BE2C (cell line): ENCODE measurements at places on chromosomes 2 and 18.

DNA sequence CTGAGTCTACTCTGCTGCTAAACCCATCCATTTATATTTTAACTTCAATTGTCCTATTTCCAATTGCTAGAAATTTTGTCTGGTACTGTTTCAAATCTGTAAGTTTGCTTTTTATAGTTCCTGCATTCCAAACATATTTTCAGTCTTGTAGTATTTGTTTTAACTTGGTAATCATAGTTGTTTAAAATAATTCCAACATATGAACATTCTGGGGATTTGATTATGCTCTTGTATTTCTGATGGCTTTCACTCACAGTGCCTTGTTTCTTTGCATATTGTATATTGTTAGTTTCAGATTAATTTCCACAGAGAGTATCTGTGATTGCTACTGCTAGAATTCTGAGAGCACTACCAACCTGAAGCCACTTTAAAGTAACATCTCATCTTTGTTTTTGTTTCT lies 202.4 kb downstream of the ETAA1 start:
- no peak for DNase-seq

DNA sequence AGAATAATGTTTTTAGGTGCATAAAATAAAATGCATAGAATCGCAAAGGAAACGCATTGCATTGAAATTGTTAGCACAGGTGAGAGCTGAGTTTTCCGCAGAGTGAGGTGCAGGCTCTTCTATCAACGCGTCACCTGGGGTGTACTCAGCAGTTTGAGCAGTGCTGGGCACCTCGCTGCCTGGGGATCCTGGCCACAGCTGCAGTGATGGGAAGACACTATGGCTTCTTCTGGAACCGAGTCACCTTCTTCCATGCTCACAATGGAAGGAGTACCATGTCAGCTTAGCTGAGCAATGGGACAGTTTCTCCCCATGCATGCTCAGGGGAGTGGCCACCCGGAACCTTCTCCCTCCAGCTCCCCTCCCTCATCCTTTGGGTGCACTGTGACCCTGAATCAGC lies 95.4 kb upstream of the OTOS start:
- DNase-seq: no peak

GRCh38 chr2:200737585-200737984 lies 74.1 kb upstream of the BZW1 start:
- no peak for DNase-seq

DNA sequence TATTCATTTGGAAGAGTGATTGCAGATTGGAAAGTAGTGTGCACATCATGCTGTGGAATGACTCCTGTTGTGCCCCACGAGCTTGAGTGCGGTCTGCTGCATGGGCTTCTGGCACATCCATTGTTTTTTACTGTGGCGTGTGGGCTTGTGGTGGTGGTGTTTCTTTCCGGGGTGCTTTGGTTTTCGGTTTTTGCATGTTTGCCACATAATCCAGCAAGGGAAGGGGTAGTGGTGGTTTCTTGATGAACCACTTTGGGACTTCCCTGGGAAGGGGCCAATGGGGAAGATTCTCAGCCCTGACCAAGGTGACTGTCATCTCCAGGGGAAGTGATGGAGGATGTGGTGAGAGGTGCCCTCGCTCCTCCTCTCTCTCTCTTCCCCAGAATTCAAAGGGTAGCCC lies 57.0 kb downstream of the COA5 start:
- DNase-seq: no peak

GRCh38 chr18:24262087-24262486 lies 123.2 kb downstream of the CABYR start:
- no peak for DNase-seq

GRCh38 chr2:221589696-221590095 lies 17.6 kb upstream of the EPHA4 start:
- DNase-seq: no peak

GRCh38 chr2:112920923-112921532 lies 10.1 kb downstream of the IL37 start:
- DNase-seq: no peak

- no peak for DNase-seq
These were observed 256.5 kb downstream of the OSR1 start for GRCh38 chr2:19101968-19102367.
